ENCODE measurements at places on chromosomes 4 and X.

DNA sequence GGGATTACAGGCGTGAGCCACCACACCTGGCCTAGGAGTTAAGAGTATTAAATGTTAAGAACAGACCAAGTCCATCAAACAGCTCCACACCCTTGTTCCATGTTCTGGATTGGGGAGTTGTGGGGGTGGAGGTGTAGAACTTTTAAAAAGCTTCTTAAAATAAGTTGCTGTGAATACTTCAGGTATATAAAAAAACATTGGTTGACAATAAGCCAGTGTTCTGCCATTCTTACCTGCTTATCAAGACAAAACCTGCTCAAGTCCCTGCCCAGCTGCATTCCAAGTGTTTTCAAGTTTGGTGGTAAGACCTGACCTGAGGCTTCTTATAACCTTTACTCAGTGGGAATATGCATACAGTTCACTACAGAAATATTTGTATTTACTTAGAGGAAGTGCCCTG is 6.4 kb downstream of the RBM3 start:
- DNase-seq = no peak

DNA sequence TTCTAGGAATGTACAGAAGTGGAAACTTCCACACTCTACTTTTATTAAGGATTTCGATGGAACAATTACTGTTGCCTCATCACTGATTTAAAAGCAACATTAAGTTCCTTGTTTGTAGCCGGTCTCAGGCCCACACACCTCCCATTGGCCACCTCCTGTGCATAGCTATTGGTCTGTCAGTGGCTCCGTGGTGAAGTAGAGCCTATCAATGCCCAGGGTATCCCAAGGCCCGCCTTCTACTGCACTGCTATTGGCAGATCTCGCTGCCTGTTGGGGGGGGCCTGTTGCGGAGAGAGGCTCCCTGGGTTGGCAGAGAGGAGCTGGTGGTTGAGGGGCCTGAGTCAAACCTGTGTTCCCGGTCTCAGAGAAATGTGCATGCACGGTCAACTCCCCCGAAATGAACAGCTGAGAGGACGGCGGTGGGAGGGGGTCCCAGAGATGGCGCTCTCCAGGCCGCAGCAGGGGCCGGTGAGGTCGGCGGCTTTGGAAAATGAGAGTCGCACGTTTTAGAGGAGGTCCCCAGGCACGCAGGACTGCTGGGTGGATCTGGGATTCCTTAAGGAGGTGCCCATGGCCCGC is 4.9 kb upstream of the ARAF start:
- peak; percentile 74 for DNase-seq

- DNase-seq = no peak
Measured at GRCh38 chrX:118179718-118180117, 63.1 kb upstream of the KLHL13 start.

- peak; percentile 40 for DNase-seq
Measured at GRCh38 chrX:101759000-101759399, 99.3 kb upstream of the ARMCX2 start.

- DNase-seq = no peak
Measured at GRCh38 chrX:16981209-16981608, 34.8 kb downstream of the REPS2 start.

GRCh38 chr4:17773135-17773698 is 8.2 kb downstream of the FAM184B start:
- no peak for DNase-seq

- DNase-seq = no peak
Measured at GRCh38 chrX:42176789-42177188, 253.4 kb upstream of the CASK start.

- no peak for DNase-seq
Measured at GRCh38 chrX:53440101-53440500, 5.9 kb upstream of the HSD17B10 start.

DNA sequence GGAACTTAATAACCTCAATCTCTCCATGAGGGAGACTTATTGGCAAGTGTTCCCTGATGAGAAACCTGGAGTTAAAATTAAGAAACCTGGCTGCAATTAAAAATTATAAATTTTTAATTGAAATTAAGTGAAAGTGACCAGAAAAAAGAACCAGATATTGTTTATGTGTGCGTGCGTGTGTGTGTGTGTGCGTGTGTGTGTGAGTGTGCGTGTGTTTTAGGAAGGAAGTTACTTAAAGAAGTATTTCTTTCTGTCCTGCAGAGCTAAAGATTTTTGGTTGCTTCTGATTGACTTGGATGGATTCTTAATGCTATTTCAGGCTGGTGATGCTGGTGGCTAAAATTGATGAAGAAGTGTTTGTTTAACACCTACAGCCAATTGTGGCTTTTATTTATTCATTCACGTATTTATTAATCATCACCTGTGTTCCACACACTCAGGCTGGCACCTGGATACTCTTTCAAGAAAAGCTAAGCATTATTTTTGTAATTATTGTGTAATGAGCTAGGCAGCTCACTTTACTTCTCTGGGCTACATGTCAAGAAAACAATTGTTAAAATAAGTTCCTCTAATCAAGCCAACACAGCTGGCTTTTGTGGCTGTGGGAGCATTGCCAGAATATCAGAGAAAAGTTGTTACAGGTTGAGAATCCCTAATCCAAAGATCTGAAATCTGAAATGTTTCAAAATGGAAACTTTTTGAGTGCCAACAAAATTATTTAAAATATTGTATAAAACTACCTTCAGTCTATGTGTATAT is 68.5 kb downstream of the CEP44 start:
- no peak for DNase-seq

- DNase-seq = no peak
Measured at GRCh38 chrX:54237014-54237413, 54.0 kb upstream of the FAM120C start.

DNA sequence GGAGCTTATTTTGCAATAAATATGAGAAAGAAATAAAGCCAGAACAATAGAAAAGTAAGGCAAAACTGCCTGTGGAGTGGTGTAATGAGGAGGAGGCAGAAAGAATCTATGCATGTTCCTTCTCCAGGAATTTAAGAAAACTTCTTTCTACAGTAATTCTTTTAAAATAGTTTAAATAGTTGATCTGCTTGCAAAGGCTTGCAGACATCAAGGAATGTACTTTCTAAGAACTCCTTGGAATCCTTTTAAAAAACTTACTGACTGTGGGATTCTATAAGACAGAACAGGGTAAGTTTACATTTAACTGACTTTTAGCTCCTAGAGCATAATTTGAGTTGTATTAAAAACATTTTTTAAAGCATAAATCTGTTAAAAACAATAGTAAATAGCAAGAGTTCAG is 63.2 kb upstream of the ALB start:
- DNase-seq = no peak

GRCh38 chr4:1338752-1339414 is 8.1 kb upstream of the UVSSA start:
- no peak for DNase-seq

GRCh38 chr4:141019768-141020167 is 113.5 kb downstream of the RNF150 start:
- no peak for DNase-seq

- DNase-seq = no peak
Measured at GRCh38 chr4:164136180-164136616, 617.7 kb upstream of the SMIM31 start.

Measured in naive thymus-derived CD4-positive, alpha-beta T cell (primary cell).